ENCODE measurements at places on chromosomes 11 and 22.

DNA sequence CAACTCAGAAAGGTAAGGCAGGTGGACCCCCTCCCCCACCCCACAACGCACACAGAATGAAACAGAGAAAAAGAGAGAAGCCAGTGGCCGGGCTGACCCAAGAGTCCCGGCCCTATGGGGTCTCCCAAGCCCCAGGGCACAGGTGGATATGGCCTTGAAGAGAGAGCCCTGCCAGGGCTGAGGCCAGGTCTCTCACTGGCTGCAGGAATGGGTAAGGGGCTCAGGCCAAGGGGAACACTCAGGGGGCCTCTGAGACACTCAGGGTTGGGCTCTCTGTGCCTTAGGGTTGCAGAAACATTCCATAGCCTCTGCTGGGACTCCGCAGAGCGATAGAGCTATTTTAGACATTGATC, 98.0 kb downstream of the PDE2A start:
- DNase-seq, result no peak

- DNase-seq, result peak; percentile 26
These were observed 44.9 kb upstream of the VSTM5 start for GRCh38 chr11:93895106-93895862.

DNA sequence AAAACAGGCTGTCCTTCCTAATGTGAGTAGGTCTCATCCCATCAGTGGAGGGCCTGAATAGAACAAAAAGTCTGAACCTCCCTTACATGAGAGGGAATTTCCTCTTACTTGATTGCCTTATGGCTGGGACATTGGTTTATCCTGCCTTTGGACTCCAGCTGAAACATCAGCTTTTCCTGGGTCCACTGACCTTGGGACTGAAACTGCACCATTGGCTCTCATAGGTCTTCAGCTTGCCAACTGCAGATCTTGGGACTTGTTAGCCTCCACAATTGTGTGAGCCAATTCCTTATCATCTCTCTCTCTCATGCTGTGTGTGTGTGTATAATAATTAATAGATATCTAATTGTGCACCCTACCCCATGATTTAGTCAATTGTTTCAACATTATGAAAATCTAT, 375.3 kb upstream of the DDI1 start:
- DNase-seq, result no peak

- DNase-seq, result no peak
These were observed 34.5 kb upstream of the BLID start for GRCh38 chr11:122150216-122151124.

DNA sequence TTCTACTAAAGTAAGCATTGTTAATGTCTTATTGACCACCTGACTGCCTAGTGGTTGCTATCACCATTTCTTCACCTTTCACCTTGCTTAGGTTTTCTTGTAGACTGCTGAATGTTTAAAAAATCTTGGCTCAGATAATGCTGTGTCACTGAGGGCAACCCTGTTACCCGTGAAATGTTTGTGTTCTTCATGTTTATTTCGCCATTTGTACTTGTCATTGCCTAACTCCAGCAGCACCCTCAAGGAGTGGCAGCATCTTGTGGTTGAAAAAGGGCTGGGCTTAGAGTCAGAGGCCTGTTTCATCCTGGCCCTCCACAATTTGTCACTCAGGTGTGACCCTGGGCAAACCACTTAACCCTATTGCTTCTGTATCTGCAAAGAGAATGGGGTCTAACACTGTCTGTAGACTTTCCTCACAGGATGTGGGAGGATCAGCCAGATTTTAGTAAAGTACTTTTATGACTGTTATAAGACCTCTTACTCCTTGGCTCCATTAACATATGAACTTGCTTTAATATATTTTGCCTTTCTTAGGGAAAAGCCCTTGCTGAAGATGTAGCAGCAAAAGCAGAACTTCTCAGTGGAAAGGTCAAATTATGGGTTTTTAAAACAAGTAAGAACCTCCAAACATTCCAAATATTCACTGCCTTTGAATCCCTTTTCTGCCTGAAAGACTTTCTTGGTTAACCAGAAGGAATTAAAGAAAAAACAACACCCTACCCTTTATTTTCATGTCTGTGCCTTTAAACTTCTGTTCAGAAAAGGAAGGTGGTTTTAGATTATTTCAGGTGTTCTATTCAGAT, 154.5 kb upstream of the C11orf87 start:
- no peak for DNase-seq

DNA sequence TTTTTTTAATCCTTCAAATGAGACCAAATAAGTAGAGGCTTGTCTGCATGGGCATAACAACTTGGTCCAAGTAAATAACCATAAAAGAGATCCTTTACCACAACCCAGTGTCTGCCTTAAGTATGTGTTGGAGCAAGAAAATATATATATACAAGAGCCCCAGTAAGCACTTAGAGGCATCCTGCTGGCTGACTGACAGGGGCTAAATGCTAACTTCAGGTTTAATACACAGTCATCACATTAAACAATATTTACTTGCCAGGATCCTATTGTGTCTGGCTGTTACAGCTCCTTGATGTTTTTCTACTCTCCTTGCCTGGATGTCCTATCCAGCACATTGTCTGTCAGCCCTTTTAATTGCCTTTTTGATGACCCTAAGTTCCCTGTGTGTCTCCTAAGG, 37.5 kb upstream of the MMP20 start:
- DNase-seq, result no peak

DNA sequence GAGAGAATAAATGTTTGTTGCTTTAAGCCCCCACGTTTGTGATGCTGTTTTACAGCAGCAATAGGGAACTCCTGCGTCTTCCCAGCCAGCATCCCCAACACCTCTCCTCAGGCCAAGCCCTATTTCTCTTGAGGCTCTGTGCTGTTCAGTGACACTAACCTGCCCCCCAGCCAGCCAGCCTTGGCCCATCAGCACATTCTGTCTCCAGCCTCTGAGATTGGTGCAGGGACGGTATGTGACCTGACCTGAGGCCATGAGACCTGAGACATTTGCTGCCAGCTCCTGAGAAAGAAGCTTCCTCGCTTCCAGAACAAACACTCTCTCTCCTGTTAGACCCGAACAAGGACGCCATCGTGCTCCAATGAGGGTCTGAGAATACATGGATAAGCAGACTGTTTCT, 38.5 kb upstream of the SLC35C1 start:
- DNase-seq, result no peak

- no peak for DNase-seq
These were observed 11.5 kb downstream of the RELT start for GRCh38 chr11:73387594-73388264.

GRCh38 chr11:31474083-31474482, 35.3 kb downstream of the IMMP1L start:
- no peak for DNase-seq

DNA sequence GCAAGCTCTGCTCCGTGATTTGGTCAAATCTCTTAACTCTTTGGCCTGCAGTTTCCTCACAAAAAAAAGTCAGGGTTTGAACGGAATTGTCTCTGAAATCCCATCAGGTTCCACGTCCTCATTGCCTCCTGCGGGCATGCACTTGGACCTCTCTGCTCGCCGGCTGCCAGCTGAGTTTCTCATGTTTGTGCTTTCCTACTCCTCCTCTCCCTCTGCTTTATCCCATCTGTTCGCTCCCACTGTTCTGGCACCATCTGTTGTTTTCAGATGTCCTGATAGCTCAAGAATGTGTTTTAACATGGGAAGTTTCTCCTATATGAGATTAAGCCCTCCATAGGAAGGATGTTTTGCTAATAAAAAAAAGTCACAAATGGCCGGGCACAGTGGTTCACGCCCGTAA, 49.4 kb upstream of the ARHGAP42 start:
- DNase-seq, result no peak

- DNase-seq, result no peak
These were observed 23.1 kb upstream of the EFCAB6 start for GRCh38 chr22:43835166-43835565.

DNA sequence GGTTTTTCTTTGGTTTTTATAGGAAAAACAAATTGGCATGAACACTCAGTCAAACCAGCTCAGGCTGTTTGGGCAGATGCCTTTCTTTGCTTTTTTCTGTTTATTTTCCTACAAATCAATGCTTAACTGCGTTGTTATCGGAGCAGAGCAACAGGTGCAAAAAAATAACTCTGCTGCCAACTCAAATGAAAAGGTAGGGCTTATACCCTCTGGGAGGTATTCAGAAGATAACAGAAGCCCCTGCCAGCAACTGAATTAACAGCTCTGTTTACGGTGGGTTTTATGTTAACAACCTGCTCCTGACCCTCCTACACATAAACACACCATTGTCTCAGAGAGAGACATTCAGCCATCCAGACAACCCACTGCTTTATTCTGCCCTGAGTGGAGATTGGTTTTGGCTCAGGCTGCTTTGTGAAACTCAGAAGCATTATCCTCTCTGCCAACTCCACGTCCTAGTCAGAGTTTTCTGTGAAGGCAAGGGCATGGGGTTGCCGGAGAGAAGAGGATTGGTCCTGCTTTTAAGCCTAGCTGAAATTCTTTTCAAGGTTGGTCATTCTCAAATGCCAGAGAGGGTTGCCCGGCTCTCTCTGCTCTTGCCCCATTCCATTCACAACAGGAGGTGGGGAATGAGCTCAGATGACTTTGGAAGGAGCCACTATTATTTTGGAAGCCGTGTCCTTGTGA, 11.4 kb downstream of the EHF start:
- peak; percentile 91 for DNase-seq

DNA sequence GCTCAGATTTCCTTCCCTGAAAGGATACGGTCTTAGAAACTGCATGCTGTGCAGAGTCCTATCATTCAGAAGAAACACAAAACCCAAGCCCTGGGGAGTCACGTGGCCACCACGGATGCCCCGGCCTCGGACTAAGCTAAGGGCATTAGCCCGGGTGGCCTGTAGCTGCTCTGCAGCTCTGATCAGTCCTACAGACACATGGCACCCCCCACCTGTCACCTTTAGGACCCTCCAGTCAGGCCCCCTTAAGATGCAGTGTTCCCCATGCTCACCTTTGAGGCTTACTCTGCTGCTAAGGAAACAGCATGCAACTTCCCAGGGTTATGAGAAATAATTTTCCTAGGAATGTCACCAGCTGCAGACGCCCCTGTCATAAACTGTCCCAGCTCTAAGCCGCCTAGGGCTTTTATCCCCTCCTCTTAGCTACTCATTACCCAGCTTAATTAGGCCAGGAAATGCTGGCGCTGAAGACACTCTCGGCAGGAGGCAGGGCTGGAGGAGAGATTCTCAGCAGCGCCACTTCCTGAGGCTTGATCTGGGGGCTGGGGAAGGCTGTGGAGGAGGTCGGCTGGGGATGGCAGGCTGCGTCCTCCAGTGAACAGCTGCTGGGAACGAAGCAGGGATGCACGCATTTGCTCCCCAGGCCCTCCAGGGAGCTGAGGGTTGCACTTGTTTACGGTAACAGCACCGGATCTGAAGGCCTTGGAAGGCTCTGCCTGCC, 47.2 kb upstream of the ADA2 start:
- no peak for DNase-seq

- DNase-seq, result no peak
These were observed 933 bp downstream of the ACTN3 start for GRCh38 chr11:66547662-66548009.

DNA sequence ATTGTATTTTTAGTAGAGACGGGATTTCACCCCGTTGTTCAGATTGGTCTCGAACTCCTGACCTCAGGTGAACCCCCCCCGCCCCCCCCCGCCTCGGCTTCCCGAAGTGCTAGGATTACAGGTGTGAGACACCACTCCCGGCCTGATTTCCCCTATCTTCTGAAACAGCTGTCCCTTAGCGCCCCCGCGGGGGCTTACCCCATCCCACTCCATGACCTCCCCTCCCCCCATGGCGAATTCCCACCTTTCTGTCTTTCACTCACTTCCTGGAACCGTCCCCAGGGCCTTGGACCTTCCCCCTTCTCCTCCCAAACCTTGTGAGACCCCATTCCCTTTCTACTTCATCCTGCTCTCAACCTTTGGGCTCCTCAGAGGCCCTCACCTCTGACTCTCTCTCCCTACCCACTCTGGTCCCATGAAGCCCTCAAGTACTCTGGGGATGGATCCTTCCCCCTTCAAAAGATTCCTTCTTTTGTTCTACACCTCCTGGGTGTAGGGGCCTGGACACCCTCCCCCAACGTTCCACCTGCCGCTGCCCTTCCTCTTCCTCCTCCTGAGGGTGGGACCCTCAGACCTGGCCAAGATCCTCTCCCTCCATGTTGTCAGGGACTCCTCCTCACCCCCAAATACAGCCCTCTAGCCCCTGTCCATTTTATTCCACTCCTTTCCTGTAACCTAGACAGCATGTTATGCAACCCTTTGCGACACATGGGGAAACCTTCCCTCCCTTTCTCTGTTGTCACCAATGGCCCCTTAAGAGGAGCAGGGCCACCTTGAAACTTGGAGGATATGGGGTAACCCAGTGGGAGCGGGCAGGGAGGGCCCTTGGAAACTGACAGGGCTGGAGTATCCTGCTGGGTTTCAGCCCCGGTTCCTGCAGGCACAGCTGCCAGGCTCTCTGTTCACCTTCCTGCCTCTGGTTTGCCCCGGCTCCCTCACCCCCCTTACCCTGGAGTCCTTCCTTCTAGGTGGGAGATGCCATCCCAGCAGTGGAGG, 1.1 kb downstream of the PRDX5 start:
- no peak for DNase-seq

- DNase-seq, result no peak
These were observed 85.2 kb downstream of the CCDC34 start for GRCh38 chr11:27277843-27278242.

- DNase-seq, result no peak
These were observed 26.9 kb upstream of the CSTF3 start for GRCh38 chr11:33187998-33188722.

GRCh38 chr11:112844517-112844916, 116.7 kb upstream of the NCAM1 start:
- DNase-seq, result no peak

DNA sequence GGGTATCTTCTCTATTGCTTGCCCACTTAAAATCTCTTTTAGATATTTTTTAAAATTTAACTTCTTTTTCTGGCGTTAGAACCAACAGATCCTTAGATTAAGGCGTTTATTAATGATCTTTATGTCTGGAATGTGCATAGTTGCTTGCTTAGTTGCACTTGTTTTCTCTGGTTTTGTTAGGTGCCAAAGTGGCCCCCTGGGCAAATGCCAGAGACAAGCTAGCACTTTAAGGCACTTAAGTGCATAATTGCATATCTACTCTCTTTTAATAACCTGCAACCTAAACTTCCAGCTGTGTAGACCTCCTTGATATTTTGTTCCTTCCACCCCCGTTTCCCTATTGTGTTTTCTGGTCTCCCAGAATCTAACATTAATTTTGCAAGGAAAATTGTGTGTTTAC, 3.3 kb downstream of the RBM4 start:
- no peak for DNase-seq

GRCh38 chr11:33452836-33453624, 195.8 kb downstream of the HIPK3 start:
- DNase-seq, result no peak

GRCh38 chr11:23211221-23211620, 350.9 kb upstream of the CCDC179 start:
- DNase-seq, result no peak

Measured in NCI-H2029 (cell line).